ENCODE measurements at places on chromosomes 6 and 20. TPM values are rescaled to one million over a fixed set of nuclear protein-coding genes. Genes with fewer than 3 reads are reported as not detected.
A peak's percentile ranks its signal among the peaks of the same experiment; 100 is the strongest.

RAET1L gene
- total RNA-seq = not detected

TBX18 gene
- 9.1 TPM for total RNA-seq

DAAM2 gene
- total RNA-seq = 4.0 TPM

KCNB1 gene
- total RNA-seq = not detected

EYA4 gene
- total RNA-seq = not detected

- no peak for DNase-seq
These were observed 99.8 kb upstream of the B3GAT2 start for GRCh38 chr6:71056656-71057055.

DNA sequence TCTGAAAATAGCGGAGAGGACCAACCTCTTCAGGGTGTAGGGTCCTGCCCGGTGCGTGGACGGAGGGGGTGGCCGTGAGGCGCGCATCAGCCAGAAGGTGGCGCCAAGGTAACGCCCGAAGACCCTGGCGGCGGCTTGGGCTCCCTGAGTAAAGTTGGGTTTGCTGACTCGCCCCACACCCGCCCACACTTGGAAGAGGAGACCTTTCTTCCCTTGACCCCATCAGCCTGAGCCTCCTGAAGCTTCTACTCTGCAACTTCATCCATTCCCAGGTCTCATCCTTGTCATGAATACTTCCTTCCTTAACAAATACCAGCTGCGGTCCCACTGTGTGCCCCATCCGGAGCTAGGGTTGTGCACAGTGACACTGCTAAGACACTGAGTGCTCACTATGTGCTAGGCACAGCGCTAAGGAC lies 14.6 kb downstream of the CD40 start:
- DNase-seq = peak; percentile 60

- DNase-seq = no peak
These were observed 18.1 kb downstream of the SLX4IP start for GRCh38 chr20:10453241-10453640.

GRCh38 chr6:36670271-36670670 lies 8.2 kb upstream of the CDKN1A start:
- DNase-seq = no peak

- peak; percentile 23 for DNase-seq
These were observed at the start of gene CLPSL2 for GRCh38 chr6:35776364-35777215. Gene CLPSL2 (plus strand): TSS chr6:35776598. CDS start chr6:35776619, 21 bp downstream.

DNA sequence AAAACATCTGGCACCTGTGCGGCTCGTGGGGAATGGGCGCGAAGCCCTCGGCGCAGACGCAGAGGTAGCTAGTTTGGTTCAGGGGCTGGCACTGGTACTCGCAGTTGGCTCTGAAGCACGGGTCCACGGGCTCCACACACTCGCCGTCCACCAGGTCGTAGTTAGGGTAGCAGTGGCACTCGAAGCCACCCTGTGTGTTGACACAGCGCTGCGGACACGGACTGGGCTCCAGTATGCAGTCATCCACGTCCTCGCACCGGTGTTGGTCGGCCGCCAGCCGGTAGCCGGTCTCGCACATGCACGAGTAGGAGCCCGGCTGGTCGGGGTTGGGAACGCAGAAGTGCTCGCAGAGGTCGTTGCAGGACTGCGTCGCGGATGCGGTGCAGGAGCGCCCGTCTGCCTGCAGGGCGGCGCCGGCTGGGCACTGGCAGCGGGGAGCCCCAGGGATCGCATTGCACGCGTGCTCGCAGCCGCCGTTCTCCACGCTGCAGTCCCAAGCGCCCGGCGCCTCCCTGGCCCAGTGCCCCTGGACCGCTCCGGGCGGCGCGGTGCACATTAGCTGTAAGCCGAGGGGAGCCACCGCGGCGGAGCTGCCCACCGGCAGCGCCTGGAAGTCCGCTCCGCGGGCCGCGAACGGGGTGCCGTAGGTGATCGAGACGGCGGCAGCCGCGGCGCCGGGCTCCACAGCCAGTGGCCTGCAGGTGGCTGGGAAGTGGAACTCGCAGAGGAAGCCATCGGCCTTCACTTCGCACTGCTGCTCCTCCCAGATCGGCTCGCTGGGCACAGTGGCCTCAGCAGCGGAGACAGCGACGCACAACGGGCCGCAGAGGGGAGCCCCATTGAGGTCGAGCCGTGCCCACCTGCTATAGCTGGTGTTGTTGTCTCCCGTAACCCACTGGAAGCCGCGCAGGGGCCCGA lies 930 bp downstream of the THBD start:
- peak; percentile 58 for DNase-seq

- DNase-seq = no peak
These were observed 7.0 kb downstream of the GRIK2 start for GRCh38 chr6:101400326-101401135.

DNA sequence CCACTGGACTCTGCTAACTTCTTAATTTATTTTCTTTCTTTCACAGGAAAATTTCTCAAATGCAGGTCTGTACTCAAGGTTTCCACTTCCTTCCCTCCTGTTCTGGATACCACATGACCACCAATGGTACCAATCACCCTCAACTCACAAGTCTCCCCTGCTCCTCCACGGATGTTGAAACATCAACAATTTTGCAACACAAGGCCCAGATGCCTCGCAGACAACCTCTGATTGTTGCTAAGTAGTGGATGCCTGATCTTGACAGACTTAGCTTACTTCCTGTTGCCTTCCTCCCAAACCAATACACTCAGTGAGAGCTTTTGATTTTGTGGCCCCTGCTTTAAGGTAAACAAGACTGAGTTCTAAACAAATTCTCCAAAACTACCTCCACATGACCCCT lies 146.6 kb downstream of the FRK start:
- DNase-seq = no peak

DNA sequence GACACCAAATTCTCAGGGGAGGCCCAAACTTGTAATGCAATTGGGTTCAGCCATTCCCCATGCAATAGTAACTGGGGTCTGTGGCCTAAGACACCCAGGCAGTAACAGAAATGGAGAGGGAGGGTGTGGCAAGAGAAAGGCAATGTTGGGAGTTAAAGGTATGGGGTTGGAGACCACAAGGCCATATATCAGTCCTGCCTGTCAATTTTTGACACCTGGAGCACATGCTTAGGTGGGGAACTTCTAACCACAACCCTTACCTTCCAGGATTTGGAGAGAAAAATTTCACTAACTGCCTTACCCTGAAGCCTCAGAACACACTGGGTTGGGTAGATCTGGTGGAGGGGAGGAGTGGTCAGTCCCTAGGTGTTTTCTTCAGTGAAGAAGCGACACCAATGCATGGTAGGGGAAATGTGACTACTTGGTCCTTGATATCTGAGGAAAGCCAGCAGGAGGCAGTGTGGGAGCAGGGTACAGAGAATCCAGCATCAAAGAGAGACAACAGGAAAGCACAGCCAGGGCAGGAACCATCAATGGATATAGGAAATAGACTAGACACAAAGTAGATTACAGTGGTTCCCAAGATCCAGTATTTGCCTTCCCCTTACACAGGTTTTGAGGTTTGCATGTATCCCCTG lies 6.8 kb upstream of the USP49 start:
- peak; percentile 60 for DNase-seq

DNA sequence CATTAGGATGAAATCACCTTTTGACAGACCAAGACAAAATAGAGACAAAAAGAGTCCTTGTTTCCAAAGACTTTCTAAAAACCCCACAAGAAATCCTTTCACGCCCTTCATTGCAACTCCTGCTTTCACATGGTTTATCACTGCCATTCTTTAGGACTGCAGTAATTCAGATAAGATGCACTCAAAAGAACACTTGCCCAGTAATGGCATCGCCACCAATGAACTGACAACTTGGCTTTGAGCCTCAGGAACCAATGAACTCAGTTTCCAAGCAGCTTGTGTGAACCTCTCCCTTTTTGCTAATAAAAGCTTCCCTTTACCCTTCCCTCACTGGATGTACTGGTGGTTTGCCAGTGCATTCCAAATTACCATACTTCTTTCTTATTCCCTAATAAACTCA lies 21.8 kb downstream of the OSTM1 start:
- DNase-seq = no peak

DNA sequence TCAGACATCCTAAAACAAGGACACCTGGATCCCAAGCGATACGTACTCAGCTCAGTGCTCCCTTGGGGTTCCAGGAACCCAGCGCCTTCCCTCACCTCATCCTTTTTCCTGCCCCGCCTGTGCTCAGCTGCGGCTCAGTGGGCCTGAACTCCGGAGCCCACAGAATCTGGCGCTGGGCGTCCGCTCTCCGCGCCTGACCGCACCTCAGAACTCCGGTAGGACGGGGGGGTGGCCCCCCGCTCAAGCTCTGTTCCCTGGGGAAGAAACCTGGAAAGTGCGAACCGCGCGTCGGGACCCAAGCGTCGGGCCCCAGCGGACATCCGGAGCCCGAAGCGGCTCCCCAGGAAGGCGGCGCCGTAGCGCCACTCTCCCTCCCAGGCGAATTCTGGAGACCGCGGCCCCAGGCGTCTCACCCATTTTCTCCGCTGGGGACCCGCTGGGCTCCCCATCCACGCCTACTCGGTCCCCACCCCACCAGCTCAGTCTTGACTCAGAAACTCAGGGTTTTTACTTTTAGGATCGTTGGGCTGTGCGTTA lies 336 bp upstream of the LY6G5C start:
- peak; percentile 53 for DNase-seq

- DNase-seq = no peak
These were observed 543.1 kb downstream of the PRKN start for GRCh38 chr6:162184465-162184864.

- DNase-seq = no peak
These were observed 49.3 kb downstream of the PACRG start for GRCh38 chr6:162777091-162777490.

GRCh38 chr6:137427656-137428290 lies 66.4 kb downstream of the OLIG3 start:
- peak; percentile 1 for DNase-seq

DNA sequence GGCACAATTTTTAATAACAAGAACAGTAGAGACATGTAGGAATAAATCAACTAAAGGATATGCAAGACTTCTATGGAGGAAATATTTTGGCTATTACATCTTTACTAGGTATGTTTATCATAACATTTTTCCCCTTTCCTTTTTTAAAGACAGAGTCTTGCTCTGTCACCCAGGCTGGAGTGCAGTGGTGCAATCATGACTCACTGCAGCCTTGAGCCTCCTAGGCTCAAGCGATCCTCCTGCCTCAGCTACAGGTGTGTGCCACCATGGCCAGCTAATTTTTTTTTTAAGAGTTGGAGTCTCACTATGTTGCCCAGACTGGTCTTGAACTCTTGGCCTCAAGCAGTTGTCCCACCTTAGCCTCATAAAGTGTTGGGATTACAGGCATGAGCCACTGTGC lies 37.0 kb downstream of the AKAP7 start:
- no peak for DNase-seq

- DNase-seq = no peak
These were observed 24.2 kb downstream of the KIAA0319 start for GRCh38 chr6:24621626-24622289.

- DNase-seq = no peak
These were observed 17.0 kb downstream of the TGM6 start for GRCh38 chr20:2397595-2398145.

DNA sequence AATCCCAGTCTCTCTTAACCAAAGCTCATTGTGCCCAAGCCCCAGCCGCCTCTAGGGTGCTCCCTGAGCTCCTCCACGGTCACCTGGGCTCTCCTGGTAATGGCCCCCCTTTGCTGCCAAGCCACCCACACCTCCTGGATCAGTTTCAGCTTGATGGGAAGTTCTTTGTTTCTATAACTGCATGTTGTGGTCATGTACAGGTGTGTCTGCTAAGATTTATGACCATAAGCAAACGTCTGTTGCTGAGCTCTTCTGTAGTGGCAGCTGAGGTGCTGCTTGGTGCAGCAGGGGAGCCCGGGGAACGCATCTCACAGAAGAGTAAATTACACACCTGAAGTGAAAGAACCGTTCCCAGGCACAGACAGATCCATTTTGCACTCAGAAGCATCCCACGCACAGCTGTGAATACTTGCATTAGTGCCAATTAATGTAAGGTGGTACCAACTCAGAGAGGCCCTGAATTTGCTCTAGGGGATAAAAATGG lies 194.6 kb upstream of the ARID1B start:
- DNase-seq = no peak

GRCh38 chr20:8621001-8621400 lies 447.9 kb upstream of the PLCB4 start:
- DNase-seq = peak; percentile 57

GRCh38 chr6:106732376-106732940 lies 103.1 kb downstream of the QRSL1 start:
- no peak for DNase-seq

DNA sequence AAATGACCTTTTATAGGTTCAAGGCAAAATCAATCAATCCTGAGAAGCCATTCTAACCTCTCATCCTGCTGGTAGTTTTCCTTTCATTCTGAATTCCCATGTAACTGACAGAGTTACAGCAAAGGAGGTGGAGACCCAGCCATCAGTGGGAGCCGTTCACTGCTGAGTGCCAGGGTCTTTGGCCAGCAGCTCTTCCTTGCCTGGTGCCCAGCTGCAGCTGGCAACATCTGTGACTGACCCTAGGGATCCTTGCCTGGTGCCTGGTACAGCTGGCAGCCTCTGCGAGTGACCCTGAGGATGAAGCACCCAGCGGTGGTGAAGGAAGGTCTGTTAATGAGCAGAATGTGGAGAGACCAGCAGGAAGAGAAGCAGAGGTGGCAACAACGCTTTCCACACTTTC lies 314.6 kb downstream of the THBS2 start:
- DNase-seq = no peak

- no peak for DNase-seq
These were observed 48.7 kb upstream of the CDH4 start for GRCh38 chr20:61203320-61203719.

DNA sequence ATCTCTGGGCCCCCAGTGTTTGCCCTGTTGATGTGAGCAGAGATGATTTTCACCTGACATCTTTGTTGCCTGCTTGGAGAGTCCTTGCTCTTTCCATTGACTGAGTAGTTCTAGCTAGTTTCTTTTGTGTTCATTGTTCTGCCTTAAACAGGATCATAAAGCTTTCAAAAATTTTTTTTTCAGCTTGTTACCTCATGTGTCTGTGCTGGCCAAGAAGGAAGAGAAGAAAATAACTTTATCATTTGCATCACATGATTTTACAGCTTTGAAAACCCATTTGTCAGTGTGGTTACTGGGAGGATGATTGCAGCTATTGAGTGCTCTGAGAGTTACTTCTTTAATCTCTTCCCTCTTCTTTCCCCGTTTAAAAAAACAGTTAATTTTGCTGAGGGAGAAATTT lies 16.0 kb downstream of the FOXO3 start:
- DNase-seq = no peak

- peak; percentile 95 for DNase-seq
These were observed 120.4 kb downstream of the MYLK4 start for GRCh38 chr6:2630359-2630758.

DNA sequence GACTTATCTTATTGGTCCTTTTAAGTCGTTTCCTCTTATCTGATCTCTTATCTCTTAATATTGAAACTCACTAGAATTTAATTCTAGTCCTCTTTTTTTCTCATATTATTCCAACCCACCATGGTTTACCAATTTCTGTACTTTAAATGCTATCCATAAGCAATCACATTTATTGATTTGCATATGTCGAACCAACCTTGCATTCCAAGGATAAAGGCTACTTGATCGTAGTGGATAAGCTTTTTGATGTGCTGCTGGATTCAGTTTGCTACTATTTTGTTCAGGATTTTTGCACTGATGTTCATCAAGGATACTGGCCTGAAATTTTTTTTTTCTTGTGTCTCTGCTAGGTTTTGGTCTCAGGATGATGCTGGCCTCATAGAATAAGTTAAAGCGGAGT lies 7.7 kb downstream of the DEFB125 start:
- DNase-seq = no peak

Measured in RPMI7951 (cell line).